ENCODE measurements at places on chromosomes 16 and 17.

GRCh38 chr16:4344983-4345835, 5.9 kb downstream of the PAM16 start:
- peak; percentile 16 for DNase-seq

DNA sequence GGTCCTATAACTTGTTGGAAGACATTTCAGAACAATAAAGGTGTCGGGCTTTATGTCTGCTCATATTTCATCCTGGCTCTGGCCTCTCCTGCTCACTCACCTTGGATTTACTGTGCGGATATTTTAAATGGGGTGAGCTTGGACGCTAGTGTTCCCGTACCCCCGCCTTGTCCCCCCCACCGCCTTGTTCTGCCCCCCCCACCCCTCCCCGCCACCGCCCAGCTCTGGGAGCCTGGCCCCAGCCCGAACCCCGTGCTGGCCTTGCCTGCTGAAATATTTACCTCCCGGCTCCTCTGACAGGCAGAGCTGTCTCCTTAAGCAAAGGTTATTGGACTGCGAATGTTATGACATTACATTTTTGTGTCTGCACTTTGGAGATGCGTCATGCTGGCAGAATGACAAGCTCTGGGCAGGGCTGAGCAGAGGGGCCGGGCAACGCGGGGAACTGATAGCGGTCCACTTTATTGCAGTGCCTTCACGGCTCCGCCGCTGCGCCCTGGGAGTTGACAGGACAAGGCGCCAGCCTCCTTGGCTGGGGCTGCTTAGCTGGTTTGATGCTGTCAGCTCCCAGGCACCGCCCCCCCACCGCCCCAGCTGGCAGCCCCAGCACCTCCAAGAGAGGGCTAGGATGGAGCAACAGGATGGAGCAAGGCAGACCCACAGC, 222.5 kb upstream of the GSE1 start:
- DNase-seq, result peak; percentile 91

DNA sequence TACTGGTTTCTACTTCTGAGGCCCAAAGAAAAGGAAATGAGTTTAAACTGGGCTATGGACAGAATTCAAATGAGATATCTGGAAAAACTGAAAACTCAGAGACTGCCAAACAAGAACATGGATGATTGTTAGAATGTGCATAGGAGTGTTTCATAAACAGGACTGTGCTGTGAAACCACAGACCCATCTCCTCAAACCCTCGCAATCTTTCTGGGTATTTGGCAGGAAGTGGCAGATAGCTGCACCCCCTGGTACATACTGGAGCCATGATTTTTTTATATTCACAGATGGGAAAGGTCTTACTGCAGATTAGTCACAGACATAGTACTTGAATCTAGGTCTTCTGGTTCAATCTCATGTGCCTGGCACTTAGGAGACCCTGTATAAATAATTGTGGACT, 145.0 kb downstream of the CCDC182 start:
- no peak for DNase-seq

DNA sequence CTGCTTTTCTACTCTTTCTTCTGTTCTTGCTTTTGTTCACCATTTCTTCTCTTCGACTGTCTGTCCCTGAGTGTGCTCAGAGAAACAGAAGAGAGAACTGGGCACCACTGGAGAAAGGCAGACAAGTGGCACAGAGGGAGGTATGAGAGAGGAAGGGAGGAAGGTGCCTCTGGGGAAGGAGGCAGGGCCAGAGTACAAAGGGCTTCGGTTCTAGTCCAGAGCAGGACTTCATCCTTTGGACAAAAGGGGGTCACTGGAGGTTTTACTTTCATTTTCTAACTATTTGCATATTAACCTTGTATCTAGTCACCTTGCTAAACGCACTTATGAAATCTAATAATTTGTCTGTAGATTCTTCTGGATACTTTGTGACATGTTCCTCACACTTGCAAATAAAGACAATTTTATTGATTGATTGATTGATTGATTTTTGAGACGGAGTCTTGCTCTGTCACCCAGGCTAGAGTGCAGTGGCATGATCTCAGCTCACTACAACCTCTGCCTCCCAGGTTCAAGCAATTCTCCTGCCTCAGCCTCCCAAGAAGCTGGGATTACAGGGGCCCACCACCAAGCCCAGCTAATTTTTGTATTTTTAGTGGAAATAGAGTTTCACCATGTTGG, 13.5 kb downstream of the ITGB4 start:
- no peak for DNase-seq

GRCh38 chr16:64440421-64440831, 681.4 kb downstream of the CDH11 start:
- DNase-seq, result peak; percentile 93

GRCh38 chr17:82029391-82029790, 2.1 kb upstream of the RAC3 start:
- DNase-seq, result no peak

DNA sequence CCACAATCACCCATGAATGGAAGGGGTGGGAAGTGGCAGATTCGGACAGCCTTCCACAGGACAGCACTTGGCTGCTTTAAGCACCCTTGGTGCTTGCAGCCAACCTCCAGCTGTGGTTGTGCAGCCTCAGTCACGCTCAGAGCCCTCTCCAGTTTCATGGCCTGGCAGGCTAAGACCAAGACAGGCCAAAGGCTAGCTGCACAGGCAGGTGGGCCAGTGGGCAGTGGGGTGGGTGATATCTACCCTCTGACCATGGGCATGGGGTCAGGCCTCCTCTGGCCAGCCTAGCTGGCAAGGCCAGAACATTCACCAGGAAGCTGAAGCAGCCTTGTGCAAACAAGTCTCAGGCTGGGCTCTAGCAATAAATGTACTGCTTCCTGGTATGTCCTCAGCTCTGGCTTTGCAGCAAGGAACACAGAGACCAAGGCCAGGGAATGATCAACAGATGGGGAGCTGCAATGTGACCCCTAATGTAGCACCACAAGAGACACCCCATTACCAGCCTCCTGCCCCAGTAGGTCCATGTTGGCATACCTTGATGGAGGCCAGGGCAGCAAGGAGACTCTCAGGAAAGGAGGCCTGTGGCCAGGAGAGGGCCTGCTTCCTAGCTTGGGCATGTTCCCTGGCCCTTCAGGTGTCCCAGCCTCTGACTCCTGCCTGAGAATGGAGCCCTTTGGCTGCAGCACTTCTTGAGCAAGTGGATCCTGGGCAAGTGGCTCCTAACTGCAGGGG, 20.9 kb downstream of the HSD11B2 start:
- no peak for DNase-seq

GRCh38 chr16:57284209-57284951, at the start of gene PLLP:
PLLP (minus strand) TSS chr16:57284672; CDS start chr16:57284540, 132 bp downstream.
- DNase-seq, result peak; percentile 57

GRCh38 chr17:36542755-36543154, 2.0 kb upstream of the GGNBP2 start:
- no peak for DNase-seq

GRCh38 chr17:78133971-78134898, 3.7 kb downstream of the TMC8 start:
- peak; percentile 48 for DNase-seq

GRCh38 chr17:9213303-9213640, 192.0 kb downstream of the NTN1 start:
- DNase-seq, result no peak

DNA sequence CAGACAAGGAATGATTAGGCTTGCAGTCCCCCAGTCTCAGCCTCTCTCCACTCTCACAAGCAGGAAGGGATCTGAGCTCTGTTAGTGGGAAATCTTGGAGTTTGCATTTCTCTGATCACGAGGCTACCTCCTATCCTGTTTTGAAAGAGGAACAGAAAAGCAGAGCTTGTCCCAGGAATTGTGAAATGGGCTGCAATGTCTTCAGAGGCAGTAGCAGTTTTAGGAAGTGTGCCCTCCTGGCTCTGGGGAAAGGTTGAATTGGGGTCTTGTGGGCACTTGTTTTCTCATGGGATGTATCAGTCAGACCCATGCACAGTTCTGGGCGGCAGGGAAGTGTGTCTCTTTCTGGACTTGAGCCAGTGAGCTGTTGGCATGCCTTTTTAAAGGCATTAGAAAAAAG, 22.8 kb downstream of the NUP85 start:
- DNase-seq, result no peak

- DNase-seq, result peak; percentile 64
These were observed 16.3 kb downstream of the SHISA9 start for GRCh38 chr16:12917653-12918052.

DNA sequence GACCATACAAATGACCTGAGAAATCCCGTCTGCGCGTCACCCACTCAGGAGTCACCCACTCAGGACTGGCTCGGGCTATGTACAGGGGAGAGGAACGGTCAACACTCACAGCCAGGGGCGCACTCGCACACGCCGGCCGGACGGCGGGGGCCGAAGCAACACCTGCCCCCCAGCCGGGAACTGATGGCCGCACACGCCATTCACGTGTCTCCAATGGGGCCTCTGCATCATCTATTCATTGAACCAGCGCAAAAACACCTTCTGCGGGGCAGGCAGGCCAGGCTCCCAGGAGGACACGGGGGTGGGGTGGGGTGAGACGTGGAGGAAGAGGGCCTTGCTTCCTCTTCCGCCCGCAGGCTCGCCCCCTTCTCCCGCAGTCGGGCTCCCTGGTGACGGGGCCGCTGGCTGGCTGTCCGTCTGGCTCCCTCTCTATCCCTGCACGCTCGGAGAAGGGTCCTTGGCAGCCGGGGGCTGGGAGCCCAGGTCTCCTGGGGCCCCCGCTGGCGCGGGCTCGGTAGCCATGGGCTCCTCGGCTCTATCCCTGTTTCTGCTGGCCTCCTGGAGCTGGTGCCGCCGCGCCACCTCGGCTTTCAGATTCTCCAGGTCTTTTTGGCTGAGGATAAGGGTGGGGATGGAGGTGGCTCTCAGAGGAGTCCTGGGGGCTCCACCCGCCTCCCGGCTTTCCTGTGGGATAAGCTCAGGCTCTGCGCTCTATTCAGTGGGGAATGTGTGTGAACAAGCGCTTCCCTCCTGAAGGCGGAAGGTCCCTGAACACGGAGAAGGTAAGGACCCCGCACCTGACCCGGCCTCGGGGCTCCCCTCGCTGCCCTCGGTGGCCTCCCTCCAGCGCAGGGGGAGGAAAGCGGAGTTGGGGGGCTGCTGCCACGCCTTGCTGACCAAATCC, 21.1 kb downstream of the CLUH start:
- no peak for DNase-seq

GRCh38 chr17:69414408-69415274, at the start of gene MAP2K6:
MAP2K6 (plus strand) TSS chr17:69414697; CDS start chr17:69414985, 288 bp downstream.
- peak; percentile 84 for DNase-seq

DNA sequence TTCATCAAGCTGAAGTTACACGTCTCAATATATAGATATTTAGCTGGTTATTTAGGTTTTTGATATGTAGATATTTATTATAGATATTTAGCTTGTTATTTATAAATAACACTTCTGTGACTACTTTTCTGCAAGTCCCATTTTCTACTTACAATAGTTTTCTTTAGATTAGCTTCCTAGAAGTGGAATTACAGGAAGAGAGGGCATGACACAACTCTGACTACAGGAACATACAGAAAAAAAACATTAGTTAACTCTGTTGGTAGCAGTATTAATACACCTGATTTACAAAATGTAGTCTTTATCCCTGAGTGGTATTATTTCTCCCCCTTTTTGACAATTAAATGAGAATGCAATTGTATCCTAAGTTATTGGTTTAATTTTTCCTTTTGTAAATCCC, 21.2 kb upstream of the CCL1 start:
- no peak for DNase-seq

- no peak for DNase-seq
These were observed 418.3 kb upstream of the SALL1 start for GRCh38 chr16:51569203-51569931.

DNA sequence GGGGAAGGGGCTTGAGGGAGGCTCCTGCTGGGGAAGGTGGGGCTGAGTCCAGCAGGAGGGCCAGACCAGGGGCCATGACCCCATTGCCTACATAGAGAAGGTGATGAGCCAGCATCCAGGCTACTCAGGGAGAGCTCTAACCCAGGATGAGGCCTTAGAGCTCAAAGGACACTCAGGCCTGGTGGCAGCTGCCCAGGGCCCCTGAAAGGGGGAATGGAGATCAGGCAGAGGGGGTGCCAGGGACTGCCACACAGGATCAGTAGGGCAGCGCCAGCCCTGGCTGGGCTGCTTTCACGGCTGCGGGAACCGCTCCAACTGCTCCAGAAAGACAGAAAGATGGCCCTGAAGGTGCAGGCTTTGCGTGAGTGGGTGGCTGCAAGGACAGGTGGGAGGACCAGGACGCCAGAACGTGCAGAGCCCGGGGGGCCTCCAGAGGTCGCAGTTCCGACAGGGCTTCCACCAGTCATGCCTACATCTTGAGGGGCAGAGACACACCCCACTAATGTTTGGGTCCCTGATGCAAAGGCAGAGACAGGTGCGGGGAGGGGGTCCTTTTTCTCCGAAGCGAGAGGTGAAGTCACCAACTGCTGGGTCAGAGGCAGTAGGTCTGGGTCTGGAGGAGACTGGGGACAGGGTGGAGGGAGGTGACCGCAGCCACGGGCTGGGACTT, 882 bp upstream of the ATP6V0C start:
- DNase-seq, result no peak

DNA sequence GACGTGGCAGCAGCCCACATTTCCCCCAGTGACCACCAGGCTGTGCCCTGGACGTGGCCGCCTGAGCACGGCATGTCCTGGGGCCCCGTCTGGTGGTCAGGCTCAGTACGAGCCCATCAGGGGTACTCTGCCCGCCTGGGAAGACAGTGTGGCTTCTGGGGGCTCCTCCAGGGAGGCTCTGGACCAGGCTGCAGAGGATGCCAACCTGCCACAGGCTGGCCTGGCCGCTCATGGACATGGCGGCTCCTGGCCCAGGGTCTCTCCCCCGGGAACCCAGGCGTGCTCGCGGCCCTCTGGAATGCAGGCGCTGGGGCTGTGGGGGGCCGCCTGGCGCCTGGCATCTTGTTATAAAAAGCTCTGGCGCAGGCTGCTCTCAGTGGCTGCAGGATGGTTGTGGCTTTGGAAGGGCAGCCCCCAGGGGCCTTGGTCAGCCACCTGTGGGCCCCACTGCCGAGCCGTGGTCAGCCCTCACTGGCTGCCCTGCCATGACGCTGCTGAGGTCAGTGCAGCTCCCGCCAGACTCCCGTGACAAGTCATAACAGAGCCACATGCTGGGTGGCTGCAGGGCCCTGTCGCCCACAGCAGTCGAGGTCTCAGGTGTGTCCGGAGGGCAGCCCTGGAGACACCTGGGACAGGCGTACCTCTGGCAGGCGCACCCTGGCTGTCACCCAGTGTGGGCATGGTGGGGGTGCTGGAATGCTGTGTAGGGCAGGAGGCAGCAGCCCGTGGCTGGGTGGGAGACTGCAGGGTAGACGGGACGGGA, 15.0 kb downstream of the CENPX start:
- peak; percentile 75 for DNase-seq

Data from astrocyte of the hippocampus (primary cell).